ENCODE measurements at places on chromosomes 7 and 10.

- no peak for DNase-seq
These were observed 66.8 kb downstream of the MKI67 start for GRCh38 chr10:128059266-128059981.

GRCh38 chr10:69810675-69811397, 9.1 kb downstream of the COL13A1 start:
- DNase-seq, result no peak

GRCh38 chr10:7593063-7593462, 73.7 kb downstream of the ITIH5 start:
- DNase-seq, result no peak

DNA sequence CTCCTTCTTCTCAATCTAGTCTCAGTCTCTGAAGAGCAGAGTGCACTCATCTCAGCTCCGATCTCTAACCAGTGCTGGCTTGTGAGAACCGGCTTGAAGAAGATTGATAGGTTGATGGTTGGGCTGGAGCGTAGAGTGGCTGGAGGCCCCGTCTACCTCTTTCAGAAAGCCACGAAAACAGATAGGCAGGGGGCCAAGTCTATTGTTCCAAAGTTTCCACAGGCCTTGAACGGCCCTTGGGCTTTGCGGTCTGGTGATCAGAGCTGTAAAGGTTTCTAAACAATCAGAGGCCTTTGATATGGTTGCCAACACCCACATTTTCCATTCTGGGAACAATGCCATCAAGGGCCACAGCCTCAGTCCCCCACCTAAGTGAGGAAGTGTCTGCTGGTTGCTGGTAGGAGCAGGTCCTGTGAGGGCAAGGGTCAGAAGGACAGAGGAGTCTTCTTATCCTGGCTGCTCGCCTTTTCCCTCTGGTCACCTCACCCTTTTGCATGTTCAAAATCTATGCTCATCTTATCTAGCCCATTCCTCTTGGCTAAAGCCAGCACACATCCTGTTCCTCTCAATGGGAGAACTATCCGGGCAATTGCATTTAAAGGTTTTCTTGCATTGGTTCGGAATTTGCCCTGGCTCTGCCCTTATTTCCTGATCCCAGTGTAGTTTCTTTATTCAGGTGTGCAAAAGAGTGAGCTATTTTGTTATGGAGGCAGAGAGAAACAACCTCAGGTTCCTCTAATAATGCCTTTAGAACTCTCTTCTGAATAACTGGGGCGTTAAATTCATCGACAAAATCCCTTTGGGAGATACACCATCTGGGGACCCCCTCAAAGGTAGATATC, 70.3 kb upstream of the KMT2E start:
- no peak for DNase-seq

- DNase-seq, result no peak
These were observed 25.8 kb upstream of the PPIF start for GRCh38 chr10:79321494-79321882.

- no peak for DNase-seq
These were observed 212.3 kb downstream of the FANK1 start for GRCh38 chr10:126108693-126109092.

DNA sequence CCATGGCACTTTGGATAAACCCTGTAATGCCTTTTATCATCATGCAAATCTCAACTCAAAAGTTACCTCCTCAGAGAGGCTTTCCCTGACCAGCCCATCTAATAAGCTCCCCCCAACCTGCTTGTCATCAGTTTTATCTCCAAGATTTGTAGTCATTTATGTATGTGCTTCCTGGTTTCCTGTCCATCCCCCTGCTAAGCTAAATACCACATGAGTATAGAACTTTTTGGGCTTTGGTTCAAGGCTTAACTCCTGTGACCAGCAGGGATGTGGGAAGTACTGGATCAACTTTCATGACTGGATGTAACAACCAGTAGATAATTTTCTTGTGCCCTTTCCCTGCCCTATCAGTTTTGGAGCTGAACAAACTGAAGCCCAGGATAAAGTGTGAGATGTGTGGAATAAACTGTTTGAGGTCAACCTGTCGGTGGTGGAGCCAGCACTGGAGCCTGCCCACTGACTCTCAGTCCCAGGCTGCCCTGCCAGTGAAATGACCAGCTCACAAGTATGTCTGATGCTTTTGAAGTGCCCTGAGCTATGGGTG, 148.6 kb downstream of the CYP26A1 start:
- no peak for DNase-seq

DNA sequence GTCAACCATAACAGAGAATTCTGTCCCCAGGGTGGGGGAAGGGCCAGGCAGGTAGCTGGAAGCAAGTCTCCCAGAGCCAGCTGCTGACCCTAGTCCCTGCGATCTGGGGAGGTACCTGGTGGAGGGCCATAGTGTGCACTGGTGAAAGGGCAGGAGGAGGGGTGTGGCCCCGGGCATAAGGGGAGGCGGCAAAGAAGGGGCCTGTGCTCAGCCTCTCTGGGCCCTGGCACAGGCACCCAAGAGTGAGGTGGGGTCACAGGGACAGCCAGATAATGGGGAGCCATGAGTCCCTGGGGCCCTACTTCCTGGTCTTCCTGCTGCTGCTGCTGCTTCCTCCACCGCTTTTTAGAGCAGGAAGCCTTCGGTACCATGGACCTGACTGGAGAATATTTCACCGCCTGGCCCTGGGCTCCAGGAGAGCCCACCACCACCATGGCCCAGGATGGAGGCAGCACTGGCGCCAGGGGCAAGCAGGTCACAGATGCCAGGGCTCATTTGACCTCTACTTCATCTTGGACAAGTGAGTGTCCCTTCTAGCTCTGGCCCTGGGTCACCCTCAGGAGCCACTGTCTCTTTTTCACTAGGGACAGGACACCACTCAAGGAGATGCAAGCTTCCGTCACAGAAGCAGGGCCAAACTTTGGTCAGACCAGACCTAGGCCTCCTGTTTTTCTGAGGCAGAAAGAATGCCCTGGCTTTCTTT, at the start of gene ANTXRL:
Gene ANTXRL, plus strand, starts transcription at position 7 of the 703 bp plus-strand sequence. Its CDS starts 266 bp downstream, at position 273.
- no peak for DNase-seq

DNA sequence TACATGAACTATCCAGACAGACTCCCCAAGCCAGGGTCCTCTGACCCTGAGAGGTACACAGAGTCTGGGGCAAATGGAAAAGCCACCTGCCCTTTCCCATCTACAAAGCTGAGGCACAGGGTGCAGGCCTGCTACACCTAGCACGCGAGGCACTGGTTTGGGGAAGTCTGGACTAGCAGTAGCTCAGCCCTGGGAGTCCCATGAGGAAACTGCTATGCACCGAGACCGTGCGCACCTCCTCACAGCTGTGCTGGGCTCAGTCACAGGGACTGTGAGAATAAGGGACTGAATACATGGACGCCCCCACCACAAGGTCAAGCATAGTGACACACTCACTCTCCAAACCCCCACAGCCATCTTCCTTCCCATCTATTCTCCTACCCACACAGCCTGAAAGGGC, 8.2 kb downstream of the MAT1A start:
- DNase-seq, result no peak

DNA sequence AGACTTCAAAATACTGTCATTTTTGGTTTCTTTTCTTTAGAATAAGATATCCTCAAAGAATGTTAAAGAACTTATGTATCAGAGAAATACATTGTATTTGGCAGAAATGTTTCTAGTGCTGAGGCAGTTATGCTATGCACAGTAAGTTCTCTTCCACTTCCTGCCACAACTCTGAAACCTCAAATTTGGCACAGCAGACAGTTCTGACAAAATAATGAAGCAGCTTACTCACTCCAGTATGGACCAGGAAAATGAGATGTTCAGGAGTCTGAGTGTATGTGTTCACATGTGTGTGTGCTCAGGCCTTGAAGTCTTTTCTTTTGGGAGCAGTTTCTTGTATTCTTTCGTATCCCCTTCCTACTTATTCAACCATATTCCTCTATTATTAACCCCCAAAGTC, 197.0 kb upstream of the AGK start:
- DNase-seq, result no peak

DNA sequence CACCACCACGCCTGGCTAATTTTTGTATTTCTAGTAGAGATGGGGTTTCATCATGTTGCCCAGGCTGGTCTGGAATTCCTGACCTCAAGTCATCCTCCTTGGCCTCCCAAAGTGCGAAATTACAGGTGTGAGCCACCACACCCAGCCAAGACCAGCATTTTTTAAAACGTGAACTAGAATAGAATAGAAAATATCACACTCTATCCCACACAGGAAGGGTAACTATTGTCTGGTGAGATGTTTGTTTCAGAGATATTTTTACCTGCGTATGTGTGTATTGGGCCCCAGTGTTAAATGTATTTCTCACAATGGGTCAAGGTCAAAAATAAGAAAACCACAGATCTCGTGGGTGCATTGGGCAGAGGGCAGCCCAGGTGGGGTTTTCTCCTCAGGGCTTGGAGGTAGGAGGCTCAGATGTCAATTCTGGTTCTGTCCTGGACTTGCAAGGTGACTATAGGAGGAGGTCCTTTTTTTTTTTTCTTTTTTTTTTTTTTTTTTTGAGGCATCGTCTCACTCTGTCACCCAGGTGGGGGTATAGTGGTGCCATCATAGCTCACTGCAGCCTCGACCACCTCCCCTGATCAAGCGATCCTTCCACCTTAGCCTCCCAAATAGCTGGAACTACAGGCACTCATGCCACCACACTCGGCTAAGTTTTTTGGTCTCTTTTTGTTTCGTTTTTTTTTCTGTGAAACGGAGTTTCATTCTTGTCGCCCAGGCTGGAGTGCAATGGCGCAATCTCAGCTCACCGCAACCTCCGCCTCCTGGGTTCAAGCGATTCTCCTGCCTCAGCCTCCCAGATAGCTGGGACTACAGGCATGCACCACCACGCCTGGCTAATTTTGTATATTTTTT, 19.0 kb downstream of the SH2B2 start:
- no peak for DNase-seq

DNA sequence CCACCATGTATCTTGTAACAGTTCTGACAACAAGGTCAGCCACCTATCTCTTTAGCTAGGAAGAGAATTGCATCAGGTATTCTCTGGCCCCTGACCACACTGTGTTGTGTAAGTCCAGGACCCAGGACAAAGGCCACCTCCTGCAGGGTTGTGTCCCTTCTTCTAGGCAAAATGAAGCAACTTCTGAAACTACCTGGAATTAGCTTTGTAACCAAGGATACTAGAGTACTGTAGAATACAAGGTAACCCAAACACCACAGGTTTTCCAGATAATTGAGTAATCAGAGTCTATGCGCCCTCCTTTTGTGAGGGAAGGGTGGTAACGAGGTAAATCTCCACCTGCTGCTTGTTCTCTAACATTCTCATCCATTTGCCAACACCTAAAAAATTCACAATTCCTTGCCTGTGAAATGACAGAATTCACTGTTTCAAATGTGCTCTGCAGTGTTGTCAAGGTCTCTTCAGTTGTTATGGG, 51.7 kb downstream of the SGMS1 start:
- DNase-seq, result no peak

DNA sequence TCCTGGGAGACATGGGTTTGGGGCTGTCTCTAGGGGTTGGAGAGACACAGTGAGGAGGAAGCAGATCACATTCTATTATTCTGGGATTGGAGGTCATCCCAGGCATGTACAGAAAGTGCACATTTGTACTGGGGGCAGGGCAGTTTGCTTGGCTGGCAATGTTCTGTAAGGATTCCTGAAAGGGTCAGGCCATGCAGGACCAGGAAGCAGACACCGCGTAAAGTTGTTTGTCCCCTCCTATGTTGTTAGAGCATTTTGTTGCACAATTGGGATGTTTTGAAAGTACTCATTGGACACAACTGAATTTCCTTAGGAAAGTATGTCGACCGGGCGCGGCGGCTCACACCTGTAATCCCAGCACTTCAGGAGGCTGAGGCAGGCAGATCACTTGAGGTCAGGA, 12.5 kb downstream of the LYZL2 start:
- DNase-seq, result no peak

- DNase-seq, result no peak
These were observed 151.4 kb downstream of the RPS24 start for GRCh38 chr10:78184851-78185692.

GRCh38 chr10:62610649-62611229, 193.8 kb upstream of the ADO start:
- DNase-seq, result no peak

DNA sequence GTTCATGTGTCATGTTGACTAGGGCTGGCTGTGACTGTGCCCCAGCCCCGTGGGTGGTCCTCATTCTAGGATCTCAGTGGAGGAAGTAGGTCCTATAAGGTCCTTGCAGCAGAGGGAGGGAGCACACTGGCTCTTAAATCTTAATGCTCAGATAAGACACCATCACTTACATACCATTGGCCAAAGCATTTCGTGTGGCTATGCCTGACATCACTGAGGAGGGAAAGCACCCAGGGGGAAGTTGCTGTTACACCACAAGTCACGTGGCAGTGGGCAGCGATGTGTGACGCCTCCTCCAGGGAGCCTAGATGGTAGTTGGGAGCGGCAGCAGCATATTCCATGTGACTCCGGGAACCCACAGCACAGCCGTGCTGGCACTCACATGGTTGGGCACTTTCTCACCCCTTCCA, 224.7 kb upstream of the SH2B2 start:
- DNase-seq, result no peak

Data from caudate nucleus (tissue), 63 donors.